ENCODE measurements at places on chromosomes 7 and 10.

- no peak for DNase-seq
Measured at GRCh38 chr10:97551271-97551670, 21.3 kb upstream of the ANKRD2 start.

GRCh38 chr10:81008726-81009125 is 471.0 kb downstream of the SH2D4B start:
- DNase-seq = no peak

DNA sequence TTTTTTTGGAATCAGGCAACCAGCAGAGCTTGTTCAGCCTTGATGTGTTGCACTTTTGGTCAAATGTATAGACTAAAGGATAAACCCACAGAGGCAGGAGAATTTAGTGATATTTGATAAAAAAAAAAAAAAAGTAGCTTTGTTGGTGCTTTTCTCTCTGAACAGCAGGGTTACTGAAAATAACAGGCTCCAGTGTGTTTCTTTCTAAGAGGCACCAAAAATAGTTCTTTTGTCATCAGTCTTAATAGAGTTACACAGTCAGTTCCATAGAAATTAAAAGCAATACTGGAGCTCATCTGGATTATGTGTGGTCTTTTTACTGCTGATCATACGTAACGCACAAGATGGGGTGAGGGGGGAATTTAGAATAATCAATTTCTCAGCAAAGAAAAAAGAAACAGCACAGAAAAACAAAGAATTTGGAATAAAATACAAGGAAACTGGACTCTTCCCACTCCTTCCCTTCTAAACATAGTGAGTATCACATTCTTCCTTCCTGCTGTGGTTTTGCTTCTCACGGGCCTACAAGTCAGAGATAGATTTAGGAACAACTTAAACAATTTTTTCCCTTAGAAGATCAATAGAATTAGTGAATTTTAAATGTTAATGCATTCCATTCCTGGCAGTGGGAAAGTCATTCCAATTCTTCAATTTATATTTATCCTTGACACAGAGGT is 178.8 kb upstream of the AKR1E2 start:
- no peak for DNase-seq

DNA sequence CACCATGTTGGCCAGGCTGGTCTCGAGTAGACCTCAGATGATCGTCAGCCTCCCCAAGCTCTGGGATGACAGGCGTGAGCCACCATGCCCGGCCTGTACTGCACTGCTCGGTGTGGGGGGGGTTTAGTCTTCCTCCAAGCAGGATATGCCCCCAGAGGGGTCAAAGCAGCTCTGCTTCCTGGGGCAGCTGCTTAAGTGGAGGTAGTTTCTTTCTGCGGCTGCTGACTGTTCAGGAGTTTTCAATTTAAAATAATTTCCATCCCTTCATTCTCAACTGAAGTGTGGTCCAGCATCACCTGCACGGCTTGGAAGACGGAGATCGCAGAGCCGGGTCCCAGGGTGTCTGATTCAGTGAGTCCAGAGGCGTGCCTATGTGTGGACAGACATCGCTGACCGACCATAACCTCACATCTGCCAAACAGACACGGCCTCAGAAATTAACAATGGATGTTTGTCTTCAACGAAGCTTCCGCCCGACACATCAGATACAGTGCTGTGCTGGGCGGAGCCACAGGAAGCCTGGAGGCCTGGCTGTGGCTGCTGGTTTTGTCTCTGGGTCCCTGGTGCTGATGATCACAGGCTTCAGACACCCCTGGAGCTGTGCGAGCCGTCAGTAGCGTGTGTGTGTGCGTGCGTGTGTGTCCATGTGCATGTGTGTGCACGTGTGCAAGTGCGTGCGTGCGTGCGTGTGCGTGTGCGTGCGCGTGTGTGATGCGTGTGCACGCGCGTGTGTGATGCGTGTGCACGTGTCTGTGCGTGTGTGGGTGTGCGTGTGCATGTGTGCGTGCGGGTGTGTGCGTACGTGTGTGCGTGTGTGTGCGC is 226.5 kb upstream of the PITRM1 start:
- DNase-seq = no peak

GRCh38 chr10:33600381-33600780 is 265.9 kb upstream of the NRP1 start:
- DNase-seq = no peak

GRCh38 chr10:43479275-43479674 is 42.4 kb downstream of the ZNF487 start:
- no peak for DNase-seq

GRCh38 chr10:98488669-98489430 is 42.1 kb upstream of the HPS1 start:
- DNase-seq = no peak

Measured in endodermal cell (in vitro differentiated cells).